Stimulated activated CD4-positive, alpha-beta T cell treated with anti-CD3 and anti-CD28 coated beads, Interleukin-2, amount 100 ng/mL, for 48 hours (primary cell): ENCODE measurements at places on chromosomes 6 and 20.

GRCh38 chr6:82740072-82740471 lies 325.6 kb downstream of the UBE3D start:
- DNase-seq: no peak

DNA sequence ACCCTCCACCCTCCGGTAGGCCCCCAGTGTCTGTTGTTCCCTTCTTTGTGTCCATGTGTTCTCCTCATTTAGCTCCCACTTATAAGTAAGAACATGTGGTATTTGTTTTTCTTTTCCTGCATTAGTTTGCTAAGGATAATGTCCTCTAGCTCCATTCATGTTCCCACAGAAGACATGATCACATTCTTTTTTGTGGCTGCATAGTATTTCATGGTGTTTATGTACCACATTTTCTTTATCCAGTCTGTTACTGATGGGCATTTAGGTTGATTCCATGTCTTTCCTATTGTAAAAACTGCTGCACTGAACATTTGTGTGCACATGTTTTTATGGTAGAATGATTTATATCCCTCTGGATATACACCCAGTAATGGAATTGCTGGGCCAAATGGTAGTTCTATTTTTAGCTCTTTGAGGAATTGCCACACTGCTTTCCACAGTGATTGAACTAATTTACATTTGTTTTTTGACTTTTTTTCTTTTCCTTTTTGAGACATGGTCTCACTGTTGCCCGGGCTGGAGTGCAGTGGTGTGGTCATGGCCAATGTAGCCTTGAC lies 4.5 kb downstream of the KPNA5 start:
- no peak for DNase-seq

- no peak for DNase-seq
Measured at GRCh38 chr20:47672166-47672565, 113.1 kb downstream of the SULF2 start.

GRCh38 chr6:39824030-39824926 lies 32.1 kb downstream of the DAAM2 start:
- DNase-seq: no peak

DNA sequence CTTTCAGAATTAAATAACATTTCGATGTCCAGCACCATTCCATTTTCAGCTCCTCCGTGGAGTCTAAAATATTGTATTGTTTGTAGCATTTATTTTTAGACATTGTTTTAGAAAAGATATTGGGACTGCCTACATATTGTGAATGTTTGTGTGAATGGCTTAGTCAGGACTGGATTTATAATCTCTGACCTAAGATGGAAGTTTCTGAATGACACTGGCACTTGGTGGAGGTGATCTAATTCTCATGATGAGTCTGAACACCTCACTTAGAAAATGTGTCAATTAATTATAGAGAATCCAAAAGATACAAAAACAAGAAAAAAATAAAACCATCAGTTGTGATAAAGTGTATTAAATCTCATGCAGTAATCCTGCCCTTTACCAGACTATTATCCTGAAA lies 60.8 kb upstream of the HBS1L start:
- no peak for DNase-seq

GRCh38 chr6:13077117-13077516 lies 251.2 kb downstream of the TBC1D7 start:
- no peak for DNase-seq

- DNase-seq: no peak
Measured at GRCh38 chr6:89275900-89276299, 39.2 kb downstream of the GABRR2 start.

DNA sequence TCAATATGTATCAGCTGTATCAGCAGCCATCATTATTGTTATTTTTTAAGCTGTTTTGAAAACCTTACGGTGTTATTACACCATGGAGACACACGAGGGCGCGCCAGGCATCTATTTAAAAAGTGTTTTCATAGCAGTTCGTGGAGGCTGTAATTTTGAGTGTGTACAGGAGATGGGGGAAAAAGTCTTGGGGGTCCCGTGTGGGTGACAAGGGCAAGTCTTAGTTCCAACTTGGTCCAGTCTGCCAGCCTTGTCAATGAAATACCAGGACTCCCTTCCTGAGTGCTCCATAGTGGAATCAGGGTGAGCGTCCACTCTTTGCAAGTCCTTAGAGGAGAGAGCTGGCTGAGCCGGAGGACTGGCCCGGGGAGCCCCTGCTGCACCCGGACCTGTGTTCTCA lies 43.3 kb downstream of the SLC2A10 start:
- peak; percentile 44 for DNase-seq

GRCh38 chr6:101806241-101806640 lies 412.7 kb downstream of the GRIK2 start:
- no peak for DNase-seq

GRCh38 chr6:17004269-17004668 lies 97.6 kb upstream of the STMND1 start:
- no peak for DNase-seq

GRCh38 chr6:166572370-166573261 lies 13.9 kb downstream of the RAMACL start:
- DNase-seq: no peak

DNA sequence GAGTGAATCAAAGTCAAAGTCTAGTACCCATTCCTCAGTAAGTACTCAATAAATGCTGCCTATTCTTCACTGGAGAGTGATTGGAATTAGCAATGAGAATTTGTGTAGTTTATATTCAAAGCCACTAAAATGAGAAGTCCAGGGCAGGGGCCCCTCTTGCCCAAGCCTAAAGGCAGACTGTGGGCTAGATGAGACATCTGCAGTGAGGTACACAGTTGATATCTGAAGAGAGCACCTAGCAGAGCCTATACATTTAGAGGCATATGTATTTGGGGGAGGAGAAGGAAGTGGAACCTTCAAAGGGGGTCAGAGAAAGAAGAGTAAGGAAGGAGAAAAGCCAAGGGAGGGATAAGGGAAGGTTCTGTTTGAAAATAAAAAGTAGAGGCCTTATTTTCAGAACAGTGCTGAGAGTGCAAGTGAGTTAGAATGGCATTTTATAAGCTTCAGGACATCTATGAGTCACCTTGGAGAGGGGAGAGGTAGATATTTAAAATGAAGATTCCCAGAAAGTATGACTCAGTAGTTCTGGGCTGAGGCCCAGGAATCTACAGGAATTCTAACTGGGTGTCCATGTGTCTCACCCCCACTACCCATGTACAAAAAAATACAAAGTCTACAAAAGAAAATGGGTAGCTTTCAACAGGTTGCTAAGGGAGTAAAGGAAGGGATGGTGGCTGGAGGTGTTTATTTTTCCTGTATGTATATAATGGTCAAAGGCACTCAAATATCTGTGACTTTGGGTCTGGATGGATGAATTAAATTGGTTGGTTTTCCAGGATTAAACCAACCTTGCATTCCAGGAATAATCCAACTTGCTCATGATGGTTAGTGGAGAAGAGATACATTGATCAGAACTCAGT lies 135.1 kb downstream of the ZFP64 start:
- DNase-seq: no peak

DNA sequence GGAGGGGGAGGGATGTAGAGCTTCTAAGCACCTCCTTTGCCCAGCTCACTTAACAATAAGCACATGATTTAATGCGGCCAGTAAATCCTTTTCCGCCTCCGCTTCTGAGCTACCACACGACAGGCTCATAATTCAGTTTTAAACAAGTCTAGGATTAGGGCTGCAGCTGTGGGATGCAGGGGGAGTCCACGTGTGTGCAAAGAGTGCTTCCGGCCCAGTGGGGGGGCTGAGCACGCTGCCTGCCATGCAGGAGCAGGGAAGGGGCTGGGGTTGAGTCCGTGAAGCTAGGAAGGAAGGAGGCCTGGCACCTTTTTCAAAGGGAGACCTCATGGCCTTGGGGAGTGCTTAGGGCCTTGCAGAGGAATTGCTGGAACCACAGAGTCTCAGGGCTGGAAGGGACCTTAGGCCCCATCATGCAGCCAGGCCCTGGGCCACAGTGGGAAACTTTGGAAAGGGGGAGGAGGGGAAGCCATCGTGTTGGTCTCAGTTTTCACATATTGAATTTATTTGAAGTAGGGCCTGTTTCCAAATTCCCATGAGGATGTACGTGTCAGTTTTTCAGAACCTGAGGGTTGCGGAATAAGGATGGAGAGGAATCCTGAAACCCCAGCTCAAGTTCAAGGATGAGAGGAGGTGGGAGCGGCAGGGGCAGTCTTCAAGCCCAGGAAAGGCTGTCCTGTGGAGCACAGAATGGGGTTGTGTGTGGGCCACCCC lies 96.1 kb downstream of the VEGFA start:
- no peak for DNase-seq

DNA sequence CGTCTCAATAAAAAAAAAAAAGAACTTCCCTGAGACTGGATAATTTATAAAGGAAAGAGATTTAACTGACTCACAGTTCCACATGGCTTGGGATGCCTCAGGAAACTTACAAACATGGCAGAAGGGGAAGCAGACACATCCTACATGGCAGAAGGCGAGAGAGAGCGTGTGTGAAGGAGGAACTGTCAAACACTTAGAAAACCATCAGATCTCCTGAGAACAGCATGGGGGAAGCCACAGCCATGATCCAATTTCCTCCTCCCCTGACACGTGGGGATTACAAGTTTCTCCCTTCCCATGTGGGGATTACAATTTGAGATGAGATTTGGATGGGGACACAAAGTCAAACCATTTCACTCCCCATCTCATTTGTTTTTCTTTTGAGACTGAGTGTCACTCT lies 46.6 kb upstream of the TFAP2C start:
- DNase-seq: no peak

- no peak for DNase-seq
Measured at GRCh38 chr6:5712349-5713215, 294.1 kb downstream of the NRN1 start.

DNA sequence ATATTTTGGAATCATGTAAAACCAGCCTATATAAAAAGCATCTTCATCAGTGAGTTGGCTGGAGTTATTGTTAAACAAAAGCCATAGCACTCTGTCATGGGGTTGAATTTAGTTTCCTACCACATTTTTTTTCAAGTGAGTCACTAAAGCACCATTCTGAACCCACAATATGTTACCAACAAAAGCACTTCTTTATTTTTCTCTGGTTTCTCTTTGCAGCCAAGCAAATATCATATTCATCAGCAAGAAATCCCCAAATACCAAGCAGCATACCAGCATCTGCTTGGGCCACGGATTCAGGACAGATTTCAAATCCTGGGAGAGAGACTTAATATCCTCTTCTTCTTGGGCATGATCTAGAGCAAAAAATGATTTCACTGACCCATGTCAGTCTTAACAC lies 441.4 kb downstream of the BCKDHB start:
- DNase-seq: no peak

DNA sequence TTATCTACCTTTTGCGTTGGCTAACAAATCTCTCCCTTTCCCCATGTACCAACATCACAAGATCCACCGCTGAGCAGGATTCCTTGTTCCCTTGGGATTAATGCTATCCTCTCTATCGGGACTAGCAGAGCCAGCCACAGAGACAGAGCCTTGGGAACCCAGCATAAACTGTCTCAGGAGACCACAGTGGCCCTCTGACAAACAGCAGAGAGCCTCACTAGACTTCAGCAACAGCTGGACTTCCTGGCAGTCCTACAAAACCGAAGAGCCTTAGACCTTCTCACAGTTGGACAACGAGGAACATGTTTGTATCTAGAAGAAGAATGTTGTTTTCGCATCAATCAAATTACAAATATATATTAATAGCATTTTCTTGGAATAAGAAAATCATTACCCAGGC lies 39.6 kb upstream of the POU5F1 start:
- no peak for DNase-seq

DNA sequence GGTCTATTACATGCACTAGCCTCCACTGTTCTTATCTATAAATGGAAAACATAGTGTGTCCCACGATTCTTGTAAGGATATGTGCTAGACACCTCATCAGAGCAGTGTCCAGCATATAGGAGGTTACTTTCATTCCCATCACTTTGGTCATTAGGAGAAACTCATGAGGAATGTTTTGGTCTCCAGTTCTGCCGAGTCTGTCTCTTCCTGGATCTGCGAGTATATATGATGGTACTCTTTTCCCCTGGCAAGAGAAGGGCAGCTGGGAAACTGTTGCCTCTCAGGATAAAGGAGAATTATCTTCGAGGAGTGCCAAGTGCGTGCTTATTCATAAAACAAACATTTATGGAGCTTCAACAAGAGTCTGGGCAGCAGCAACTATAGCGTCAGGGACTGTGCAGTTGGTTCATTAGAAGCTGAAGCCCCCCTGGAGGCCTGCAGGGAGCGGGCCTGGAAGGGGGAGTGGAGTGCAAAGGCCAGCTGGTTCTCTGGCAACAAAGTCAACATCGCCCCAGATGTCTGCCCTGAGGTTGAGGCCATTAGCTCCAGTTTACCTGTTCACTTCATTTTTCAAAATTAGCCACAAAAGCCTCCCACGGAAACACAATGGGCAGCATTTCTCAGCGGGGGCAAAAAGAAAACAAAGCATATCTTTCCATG lies 811.9 kb downstream of the MAFB start:
- no peak for DNase-seq

DNA sequence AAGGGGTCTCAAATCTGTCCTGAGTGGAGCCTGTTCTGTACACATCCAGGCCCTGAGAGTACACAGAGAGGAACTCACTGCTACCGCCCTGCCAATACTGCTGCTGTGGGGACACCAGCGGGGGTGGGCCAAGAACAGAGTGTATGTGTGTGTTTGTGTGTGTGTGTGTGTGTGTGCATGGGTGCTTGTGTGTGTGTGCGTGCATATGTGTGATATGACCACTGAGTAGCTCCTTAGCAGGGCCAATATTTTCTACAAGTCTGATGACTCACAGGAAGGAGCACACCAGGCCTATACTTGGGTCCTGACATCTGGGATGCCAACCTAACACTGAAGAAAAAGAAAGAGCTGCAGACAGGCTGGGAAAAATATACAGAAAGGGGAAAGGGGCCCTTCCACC lies 1.4 kb downstream of the RAET1E start:
- DNase-seq: no peak

- DNase-seq: no peak
Measured at GRCh38 chr6:167987396-167988153, 9.9 kb upstream of the KIF25 start.

DNA sequence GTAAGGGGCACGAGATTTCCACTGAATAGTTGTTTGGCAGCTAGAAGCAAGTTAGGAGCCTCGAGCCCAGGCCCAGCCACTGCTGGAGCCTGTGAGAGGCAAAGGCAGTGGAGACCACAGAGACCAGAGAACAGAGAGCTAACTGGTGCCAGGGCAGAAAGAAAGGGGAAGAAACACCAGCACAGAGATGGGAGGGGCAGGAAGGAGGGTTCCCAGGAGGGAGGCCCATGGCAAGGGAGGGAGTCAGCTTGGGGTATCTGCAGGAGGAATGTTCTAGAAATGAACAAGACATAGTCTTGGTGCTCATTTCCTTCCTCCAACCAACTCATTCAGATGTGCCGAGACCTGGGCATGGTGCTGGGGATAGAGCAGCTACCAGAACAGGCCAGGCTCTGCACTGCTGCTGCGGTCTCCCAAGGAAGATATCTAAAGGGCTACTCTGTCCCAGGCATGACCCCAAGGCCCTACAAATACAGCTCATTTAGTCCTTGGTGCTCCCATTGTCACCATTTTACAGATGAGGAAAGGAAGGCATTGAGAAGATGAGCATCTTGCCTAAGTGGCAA lies 10.7 kb downstream of the ANGPT4 start:
- no peak for DNase-seq

- no peak for DNase-seq
Measured at GRCh38 chr6:160790028-160790792, 88.2 kb downstream of the PLG start.

- DNase-seq: no peak
Measured at GRCh38 chr6:165575158-165575549, 87.9 kb downstream of the PDE10A start.
